Myocyte (in vitro differentiated cells): ENCODE measurements at places on chromosomes 13 and 19. TPM values are rescaled to one million over a fixed set of nuclear protein-coding genes. Genes with fewer than 3 reads are reported as not detected.

Gene ZNF793
- 0.43 and 0.94 TPM in 2 replicates for total RNA-seq

Gene CYP2F1
- total RNA-seq = not detected in 2 replicates

- no peak for DNase-seq
Observed at GRCh38 chr19:38149661-38150061, 74.4 kb downstream of the DPF1 start.

DNA sequence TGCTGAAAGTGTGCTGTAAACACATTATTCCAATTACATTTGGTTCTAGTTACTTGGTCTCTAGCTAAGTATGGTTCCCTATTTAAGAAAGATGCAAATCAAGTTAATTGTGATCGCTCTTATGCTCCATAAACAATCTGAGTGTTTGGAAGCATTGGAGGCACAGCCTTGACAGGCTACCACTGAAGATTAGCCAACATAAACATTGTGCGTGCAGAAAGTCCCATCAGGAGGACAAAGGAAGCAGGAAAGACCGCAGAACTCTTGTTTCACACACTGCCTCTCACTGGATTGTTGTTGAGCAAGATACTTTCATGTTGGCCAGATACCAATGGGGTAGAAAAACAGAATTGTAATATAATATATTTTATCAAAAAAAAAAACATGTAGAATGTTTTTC lies 814.4 kb downstream of the EFNB2 start:
- DNase-seq = peak; percentile 50

GRCh38 chr19:6047741-6048251 lies 62.5 kb downstream of the RFX2 start:
- DNase-seq = peak; percentile 40

DNA sequence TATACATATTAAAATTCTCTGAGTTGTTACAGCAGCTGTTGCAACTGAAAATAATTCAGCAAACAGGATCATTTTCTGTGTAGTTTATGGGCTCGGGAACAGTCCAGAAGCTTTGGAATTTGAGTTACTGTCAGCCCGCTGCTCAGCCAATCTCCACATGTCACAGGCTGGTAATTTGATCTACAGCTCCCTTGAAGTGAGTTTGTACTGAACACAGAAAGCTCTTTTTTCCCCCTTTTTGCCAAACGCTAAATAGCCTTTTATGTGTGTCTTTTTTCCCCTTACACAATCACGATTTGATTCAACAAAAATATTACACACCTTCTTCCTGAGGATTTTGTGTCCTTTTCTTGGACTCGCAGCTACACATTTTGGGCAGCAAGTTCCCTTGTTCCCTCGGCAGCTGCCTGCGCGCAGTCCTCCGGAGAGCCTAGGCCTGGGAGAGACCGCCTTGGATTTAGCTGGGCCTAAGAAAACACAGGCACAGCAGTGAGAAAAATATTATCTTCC lies 371.4 kb downstream of the KCNRG start:
- DNase-seq = peak; percentile 87

- DNase-seq = no peak
Observed at GRCh38 chr13:53028063-53028462, 550 bp upstream of the OLFM4 start.

Gene ZNF850
- 2.7 and 4.2 TPM in 2 replicates for total RNA-seq

- DNase-seq = peak; percentile 99
Observed at GRCh38 chr13:20714563-20715329, 11.2 kb downstream of the IL17D start.

DNA sequence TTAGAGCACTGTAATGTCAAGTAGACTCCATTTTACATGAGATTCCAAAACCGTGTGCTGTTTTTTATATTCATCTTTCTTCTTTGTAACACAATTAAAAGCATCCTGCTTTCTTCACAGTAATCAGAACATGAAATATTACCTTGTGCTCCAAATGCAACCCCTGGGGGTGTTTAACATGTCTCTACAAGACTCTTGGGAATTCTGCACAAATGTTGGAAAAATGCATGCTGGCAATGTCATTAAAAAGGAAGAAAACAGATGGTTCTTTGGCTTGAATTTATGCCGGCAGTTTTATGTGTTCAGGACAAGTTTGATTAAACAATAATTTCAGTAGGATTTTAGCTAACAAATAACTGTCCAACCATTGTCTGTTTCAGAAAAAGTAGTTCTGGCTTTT lies 159.1 kb downstream of the LIG4 start:
- no peak for DNase-seq

Gene DCLK1
- 210 and 261 TPM in 2 replicates for total RNA-seq

GRCh38 chr13:28658539-28658795 lies 463 bp upstream of the POMP start:
- no peak for DNase-seq

GRCh38 chr13:101218484-101218883 lies 197.8 kb downstream of the NALCN start:
- DNase-seq = no peak

Gene CRB3
- total RNA-seq = not detected in 2 replicates

- no peak for DNase-seq
Observed at GRCh38 chr13:50747737-50748350, 95.6 kb downstream of the DLEU7 start.

DNA sequence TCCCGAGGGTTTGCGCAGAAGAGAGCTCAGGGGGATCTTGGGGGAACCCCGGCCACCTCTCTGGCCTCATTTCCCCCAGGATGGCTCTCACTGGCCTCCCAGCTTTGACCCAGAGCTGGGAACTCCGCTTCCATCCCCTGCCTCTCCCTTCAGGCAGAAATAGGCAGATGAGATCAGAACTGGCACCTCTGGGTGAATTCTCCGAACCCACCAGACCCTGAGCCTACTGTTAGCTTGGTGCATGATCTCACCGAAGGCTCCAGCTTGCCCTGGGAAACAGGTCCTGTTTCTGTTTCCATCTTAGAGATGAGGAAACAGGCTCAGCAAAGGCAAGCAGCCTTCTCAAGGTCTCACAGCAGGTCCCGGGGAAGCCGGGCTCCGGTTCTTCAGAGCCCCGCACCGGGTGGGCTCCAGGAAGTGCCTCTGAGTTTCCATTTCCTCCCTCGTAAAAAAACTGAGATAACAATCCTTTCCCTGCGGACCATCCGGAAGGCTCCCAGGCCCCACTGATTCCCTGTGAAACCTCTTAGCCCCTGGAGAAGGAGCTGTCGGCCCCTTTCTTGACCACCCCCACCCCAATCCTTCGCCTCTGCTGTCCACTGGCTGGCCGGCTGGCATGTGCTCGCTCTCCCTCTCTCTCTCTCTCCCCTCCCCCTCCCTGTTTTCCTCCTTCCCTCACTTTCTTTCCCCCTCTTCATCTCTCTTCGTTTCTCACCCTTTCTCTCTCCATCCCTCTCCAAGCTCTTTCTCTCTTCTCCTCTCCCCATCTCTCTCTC lies 2.1 kb downstream of the NECTIN2 start:
- peak; percentile 56 for DNase-seq

Gene SPACA4
- not detected in 2 replicates for total RNA-seq

DNA sequence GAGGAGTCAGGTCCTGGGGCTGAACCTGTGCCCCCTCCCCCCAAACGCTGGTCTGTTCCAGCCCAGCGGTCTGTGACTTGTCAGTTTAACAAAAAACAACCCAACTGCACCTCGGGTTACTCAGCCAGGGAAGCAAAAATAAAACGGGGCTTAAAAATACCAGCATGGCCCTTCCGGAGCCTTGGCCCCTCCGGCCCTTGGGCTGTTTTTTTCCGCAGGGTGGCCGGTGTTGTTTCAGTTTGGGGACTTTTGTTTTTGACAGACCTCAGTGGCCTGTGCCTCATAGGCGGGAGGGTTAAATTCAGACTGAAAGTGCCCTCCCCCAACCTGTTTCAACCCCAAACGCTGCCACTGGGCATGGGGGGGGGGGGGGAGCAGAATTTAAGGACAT lies 4.0 kb downstream of the TCF3 start:
- no peak for DNase-seq

GRCh38 chr13:109088624-109088917 lies 459.2 kb downstream of the MYO16 start:
- no peak for DNase-seq

DNA sequence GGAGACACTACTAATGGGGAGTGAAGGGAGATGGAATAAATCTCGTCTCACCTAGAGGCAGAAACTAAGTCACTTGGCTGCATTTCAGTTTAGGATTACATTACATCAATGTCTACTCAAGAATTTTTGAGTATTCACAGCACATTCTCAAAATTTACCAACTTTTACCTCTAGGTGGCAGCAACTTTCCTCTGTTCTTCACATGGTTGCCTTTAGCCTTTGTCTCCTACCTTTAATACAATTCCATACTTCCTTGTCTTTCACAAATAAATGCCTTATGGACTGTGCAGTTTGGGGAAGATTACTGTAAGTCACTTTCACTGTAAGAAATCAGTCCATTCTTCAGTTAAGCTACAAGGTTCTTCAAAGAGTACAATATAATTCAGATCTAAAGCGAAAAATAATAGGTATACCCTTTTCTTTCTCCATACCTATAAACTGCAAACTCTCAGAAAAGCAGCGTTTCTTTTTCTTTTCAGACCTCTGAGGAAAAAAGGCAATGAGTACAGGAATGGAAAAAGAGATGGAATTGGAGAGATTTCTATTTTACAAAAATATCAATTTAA lies 379.4 kb downstream of the KLF12 start:
- DNase-seq = peak; percentile 80

Gene PEAK3
- total RNA-seq = 0.16 and 0.36 TPM in 2 replicates

- DNase-seq = no peak
Observed at GRCh38 chr19:47110521-47111005, 3.0 kb downstream of the ZC3H4 start.

GRCh38 chr13:59494560-59494970 lies 669.2 kb downstream of the DIAPH3 start:
- peak; percentile 79 for DNase-seq

DNA sequence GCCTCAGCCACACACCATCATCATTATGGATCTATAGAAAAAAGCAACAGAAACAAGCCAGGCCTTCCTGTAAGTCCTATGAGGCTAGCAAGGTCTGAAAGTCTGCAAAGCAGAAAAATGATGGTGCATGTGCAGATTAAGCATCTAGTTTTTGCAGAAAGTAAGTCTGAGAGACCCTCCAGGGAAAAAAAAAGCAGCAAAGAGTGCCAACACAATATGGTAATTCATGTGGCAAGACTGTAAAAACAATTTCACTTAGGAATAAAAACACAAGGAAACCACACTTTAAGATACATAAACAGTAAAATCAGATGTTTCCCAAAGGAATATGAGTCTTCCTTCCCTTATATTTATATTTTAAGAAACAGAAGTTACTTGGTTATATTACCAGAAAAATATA lies 112.3 kb upstream of the FBXL3 start:
- DNase-seq = no peak

DNA sequence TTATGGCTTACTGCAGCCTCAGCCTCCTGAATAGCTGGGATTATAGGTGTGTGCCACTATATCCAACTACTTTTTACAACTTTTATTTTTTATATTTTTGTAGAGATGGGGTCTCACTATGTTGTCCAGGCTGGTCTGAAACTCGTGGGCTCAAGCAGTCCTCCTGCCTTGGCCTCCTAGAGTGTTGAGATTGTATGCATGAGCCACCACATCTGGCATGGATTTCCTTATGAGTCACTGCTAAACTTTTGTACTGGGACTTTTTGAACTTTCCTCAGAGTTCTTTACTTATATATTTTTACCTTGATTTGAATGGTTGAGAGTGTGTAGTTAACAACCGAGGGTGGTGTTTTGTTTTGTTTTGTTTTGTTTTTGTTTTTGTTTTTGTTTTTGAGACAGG lies 33.4 kb downstream of the DNAJC3 start:
- no peak for DNase-seq

- no peak for DNase-seq
Observed at GRCh38 chr13:46906405-46906804, 9.6 kb upstream of the HTR2A start.

DNA sequence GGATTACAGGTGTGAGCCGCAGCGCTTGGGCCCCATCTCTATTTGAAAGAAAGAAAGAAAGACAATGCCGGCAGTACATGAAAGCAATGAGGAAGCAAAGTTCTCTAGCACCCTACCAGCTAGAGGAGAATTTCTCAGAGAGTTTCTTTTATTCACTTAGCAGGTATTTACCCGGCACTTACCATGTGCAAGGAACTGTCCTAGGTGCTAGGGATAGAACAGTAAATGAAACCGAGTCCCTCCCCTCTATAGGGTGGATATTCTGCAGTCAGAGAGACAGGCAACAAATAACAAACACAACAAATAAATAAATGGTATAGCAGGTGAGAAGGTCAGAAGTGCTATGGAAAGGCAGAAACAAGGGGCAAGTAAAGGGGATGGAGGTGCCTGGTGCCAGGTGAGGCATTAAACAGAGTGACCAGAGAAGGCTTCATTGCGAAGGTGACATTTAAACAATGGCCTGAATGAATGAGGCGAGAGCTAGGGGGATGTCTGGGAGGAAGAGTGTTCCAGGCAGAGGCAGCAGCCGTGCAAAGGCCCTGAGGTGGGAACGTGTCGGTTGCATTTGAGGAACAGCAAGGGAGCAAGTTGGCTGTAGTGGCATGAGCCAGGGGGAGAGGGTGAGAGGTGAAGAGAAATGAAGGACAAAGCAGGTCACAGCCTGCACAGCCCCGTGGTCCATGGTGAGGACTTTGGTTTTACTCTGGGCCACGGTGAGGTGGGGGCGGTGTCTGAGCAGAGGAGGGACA lies 10.8 kb upstream of the MYH14 start:
- no peak for DNase-seq

GRCh38 chr13:59865398-59865797 lies 298.3 kb downstream of the DIAPH3 start:
- no peak for DNase-seq

- no peak for DNase-seq
Observed at GRCh38 chr19:47416643-47416985, 2.7 kb downstream of the MEIS3 start.

DNA sequence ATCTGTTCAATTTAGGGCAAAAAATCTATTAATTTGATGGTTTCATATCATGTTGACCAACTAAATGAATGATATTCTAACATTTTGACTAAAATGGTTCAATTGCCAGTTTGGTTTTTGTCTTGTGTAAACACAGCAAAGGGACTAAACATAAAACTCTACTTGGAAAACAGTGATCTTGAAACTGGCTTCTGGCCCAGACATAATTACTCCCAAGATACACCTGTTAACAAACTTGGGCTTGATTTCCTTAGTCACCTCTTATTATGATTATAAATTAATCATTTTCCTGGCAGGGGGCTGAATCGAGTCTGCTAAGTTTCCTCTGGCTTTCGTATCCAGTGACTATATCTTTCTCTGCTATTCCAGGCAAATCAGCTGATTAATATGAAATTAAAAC lies 78.0 kb upstream of the OXGR1 start:
- DNase-seq = no peak

- DNase-seq = peak; percentile 49
Observed at GRCh38 chr13:75581874-75582640, 32.5 kb downstream of the UCHL3 start.

- no peak for DNase-seq
Observed at GRCh38 chr13:83906240-83906820, 24.1 kb upstream of the SLITRK1 start.

DNA sequence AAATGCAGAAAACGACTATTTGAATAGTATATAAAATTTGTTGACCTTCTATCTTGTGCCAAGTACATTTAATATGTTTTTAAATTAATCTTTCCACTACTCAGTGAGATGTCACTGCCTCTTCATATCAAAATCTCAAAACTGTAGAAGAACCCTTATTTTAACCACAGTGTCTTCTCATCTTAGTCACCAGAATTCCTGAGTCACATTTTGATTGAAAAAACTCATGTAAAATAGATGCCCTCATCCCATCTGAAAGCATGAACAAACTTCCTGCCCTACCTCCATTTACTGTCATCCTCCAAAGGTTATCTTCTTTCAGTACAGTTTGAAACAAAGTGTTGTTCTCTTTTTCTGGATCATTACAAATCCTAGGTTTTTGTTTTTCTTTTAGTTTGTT lies 1215.4 kb downstream of the PCDH9 start:
- peak; percentile 5 for DNase-seq

GRCh38 chr13:21078501-21078900 lies 17.1 kb upstream of the LATS2 start:
- DNase-seq = no peak

- DNase-seq = no peak
Observed at GRCh38 chr19:28670836-28671235, 542.1 kb downstream of the UQCRFS1 start.
